ENCODE measurements at places on chromosomes 1 and 21.

GRCh38 chr1:53677486-53677885 is 61.5 kb downstream of the GLIS1 start:
- DNase-seq: no peak

GRCh38 chr1:121586369-121587229 is 401.8 kb downstream of the SRGAP2C start:
- DNase-seq: no peak

GRCh38 chr1:85264150-85264549 is 4.7 kb upstream of the C1orf52 start:
- no peak for DNase-seq

- DNase-seq: no peak
Measured at GRCh38 chr1:83499998-83500397, 498.9 kb downstream of the TTLL7 start.

Data from retina (tissue), 1 donor.